ENCODE measurements at places on chromosomes 13 and 19.

DNA sequence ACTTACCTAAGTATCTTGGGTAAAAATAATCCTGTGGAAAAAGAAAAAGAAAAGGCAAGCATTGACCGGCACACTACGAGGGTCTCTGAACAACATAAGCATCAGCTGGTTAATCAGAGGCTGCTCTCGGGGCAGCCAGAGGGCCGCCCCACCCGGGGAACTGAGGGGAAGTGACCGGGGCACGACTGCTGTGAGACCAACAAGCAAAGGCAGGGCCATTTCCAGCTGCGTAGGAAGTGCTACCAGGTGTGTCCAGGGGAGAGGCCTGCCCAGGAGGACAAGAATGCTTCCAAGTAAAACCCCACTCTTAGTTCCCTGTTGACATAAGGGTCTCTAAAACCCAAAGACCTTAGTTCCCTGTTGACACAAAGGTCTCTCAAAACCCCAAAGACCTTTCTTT lies 15.9 kb downstream of the GAS6 start:
- no peak overlapping the region for H3K27ac ChIP-seq
- H3K36me3 ChIP-seq = no peaks in the 10 kb centered on the region
- no peak overlapping the region for H3K4me3 ChIP-seq
- no peak for DNase-seq

GRCh38 chr19:47274891-47275761 lies 441 bp downstream of the INAFM1 start:
- peaks cover 32% of the 10 kb centered on the region for H3K4me1 ChIP-seq
- no peak overlapping the region for H3K27ac ChIP-seq
- peak; percentile 27 for DNase-seq
- peak overlapping the region; percentile 76 for H3K4me3 ChIP-seq

DNA sequence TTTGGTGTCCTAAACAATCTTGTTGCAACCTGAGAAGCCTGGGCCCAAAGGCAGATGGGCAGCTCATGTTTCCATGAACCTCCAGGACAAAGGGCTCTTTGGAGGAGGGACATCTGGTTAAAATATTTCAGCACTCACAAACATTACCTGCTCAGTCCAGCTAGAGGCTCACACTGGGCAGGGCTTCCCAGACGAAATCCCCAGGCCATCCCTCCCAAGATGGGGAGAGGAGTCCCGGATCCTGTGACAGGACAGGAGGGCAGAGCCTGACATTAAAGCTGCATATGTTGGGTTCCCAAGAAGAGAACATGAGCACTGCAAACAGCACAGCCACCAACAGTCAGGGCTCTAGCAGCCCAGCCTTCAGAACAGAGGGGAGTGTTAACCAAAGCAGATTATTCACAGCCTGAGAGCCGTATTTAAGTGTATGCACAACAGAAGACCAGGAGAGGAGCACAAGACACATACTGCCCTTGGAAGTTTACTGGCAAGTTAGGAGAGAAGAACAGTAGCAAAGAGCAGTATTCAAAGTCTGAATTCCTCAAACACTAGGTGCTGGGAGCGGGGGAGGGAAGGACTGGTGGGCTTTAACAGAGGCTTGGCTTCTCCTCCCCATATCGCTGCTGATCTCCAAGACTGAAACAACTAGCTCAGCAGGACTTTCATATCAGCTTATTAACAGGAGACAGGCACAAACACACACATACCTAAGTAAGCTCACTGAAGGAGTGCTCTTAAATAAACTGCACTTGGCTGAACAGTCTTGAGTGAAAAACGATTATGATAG lies 12.3 kb downstream of the ATP7B start:
- H3K27me3 ChIP-seq = no peaks in the 10 kb centered on the region
- no peak for DNase-seq
- peaks cover 17% of the 10 kb centered on the region for H3K4me1 ChIP-seq
- no peak overlapping the region for H3K4me3 ChIP-seq
- H3K36me3 ChIP-seq = no peaks in the 10 kb centered on the region

DNA sequence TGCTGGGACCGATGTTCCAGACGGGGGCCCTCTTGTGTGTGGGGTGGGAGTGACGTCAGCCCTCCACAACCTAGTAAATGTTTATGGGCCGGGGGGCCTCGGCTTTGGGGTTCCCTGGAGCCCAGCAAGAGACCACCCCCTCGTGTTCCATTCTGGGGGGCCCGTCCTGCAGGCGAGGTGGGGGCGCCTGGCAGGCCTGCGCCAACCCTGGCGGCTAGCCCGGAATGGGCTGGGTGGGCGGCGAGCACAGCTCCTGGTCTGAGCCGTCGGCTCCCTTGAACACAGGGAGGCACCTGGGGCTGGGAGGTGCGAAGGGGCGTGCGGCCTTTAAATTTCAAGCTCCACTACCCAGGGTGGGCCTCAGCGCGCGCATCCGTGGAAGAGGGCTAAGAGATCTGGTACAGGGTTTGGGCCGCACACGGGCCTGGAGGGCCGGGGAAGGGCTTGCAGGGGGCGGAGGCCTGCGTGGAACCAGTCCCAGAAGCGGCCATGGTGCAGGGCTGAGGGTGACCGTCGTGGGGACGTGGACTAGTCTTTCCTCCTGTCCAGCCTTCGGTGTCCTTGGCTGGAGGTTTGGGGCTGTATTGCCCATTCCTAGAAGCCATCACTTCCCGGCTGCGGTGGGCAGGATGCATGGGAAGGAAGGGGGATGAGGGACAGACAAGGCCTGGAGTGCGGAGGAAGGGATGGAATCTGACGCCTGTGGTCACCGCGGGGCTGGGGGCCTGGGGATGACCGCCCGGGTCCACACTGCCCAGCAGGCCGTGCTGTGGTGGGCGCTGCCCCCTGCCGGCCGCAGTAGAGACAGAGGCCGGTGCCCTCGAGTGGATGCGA lies 11.4 kb downstream of the NDUFA11 start:
- DNase-seq = peak; percentile 36
- no peak overlapping the region for H3K4me3 ChIP-seq
- H3K27ac ChIP-seq = no peak overlapping the region
- H3K4me1 ChIP-seq = peaks cover 4% of the 10 kb centered on the region
- H3K27me3 ChIP-seq = peaks cover 33% of the 10 kb centered on the region
- H3K36me3 ChIP-seq = peaks cover 23% of the 10 kb centered on the region

- no peaks in the 10 kb centered on the region for H3K4me1 ChIP-seq
- no peaks in the 10 kb centered on the region for H3K36me3 ChIP-seq
- no peak overlapping the region for H3K27ac ChIP-seq
- no peak for DNase-seq
- H3K4me3 ChIP-seq = no peak overlapping the region
Measured at GRCh38 chr13:100811928-100812327, 137.3 kb upstream of the TMTC4 start.

DNA sequence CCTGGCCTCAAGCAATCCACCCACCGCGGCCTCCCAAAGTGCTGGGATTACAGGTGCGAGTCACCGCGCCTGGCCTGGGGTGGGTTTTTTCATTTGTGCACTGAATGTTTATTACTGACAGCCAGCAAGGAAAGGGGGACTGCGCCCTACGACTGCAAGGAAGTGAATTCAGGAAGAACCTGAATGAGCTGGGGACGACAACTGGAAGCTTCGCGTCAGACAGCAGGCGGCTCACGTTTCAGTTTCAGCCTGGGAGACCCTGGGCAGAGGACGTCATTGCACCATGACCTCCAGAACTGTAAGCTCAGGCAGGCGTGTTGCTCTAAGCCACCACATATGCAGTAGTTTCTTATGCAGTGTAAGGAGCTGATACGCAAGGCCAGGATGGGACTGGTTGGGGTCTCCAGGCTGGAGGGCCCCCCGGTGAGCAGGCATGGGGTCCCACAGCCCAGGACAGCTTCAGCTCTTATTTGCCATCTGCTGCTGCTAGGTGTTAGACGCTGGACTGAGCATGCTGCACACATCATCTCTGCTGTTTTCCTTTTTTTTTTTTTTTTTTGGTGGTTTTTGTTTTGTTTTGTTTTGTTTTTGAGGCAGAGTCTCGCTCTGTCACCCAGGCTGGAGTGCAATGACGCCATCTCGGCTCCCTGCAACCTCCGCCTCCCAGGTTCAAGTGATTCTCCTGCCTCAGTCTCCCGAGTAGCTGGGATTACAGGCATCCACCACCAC lies 66.6 kb downstream of the GADD45B start:
- no peak overlapping the region for H3K4me3 ChIP-seq
- DNase-seq = no peak
- peaks cover 40% of the 10 kb centered on the region for H3K4me1 ChIP-seq

- DNase-seq = no peak
- H3K4me3 ChIP-seq = no peak overlapping the region
- H3K36me3 ChIP-seq = no peaks in the 10 kb centered on the region
- H3K4me1 ChIP-seq = no peaks in the 10 kb centered on the region
Measured at GRCh38 chr13:85619321-85619720, 179.9 kb downstream of the SLITRK6 start.

- no peaks in the 10 kb centered on the region for H3K36me3 ChIP-seq
- no peaks in the 10 kb centered on the region for H3K4me1 ChIP-seq
- no peaks in the 10 kb centered on the region for H3K27me3 ChIP-seq
- H3K4me3 ChIP-seq = no peak overlapping the region
- DNase-seq = no peak
Measured at GRCh38 chr13:24631922-24632321, 48.3 kb upstream of the ATP12A start.

DNA sequence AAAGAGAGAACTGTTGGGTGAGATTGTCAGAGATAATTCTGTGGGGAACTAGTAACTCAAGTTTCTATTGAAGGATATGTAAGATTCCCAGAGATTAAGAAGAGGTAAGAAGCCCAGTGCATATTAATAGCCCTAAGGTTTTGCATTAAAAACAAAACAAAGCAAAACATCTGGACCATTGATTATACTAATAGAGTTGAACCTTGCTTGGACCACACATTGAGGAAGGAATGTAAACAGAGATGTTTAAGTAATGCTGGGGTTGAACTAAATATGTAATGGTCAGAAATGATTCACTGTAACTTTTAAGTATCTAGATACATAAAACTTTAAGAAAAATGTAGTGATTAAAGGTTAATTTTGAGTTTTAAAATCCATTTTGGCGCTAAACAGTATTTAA lies 1770.0 kb downstream of the PCDH9 start:
- no peak overlapping the region for H3K4me3 ChIP-seq
- H3K4me1 ChIP-seq = no peaks in the 10 kb centered on the region
- no peaks in the 10 kb centered on the region for H3K36me3 ChIP-seq
- no peak overlapping the region for H3K27ac ChIP-seq
- H3K27me3 ChIP-seq = no peaks in the 10 kb centered on the region

GRCh38 chr13:95236774-95237173 lies 64.5 kb downstream of the ABCC4 start:
- no peak overlapping the region for H3K27ac ChIP-seq
- DNase-seq = no peak
- H3K4me1 ChIP-seq = peaks cover 25% of the 10 kb centered on the region

DNA sequence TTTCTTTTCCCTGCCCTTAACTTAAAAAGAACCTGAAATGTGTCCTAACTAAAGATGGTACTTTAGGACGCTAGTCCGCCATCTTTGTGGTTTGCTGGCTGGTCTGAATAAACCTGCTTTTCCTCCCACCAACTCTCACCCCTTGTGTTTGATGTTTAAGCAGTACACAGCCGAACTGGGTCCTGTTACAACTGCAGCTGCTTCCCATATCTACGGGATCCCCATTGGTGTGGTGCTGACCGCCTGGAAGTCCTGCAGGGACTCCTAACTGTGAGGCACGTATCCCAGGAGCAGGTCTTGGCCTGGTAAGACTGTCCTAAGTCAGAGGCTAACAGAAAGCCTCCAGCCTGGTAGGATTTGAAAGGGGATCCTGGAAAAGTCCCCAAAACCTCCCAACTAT lies 40.9 kb upstream of the VSTM2B start:
- H3K27ac ChIP-seq = no peak overlapping the region
- H3K4me1 ChIP-seq = no peaks in the 10 kb centered on the region
- H3K4me3 ChIP-seq = no peak overlapping the region
- DNase-seq = no peak
- no peaks in the 10 kb centered on the region for H3K27me3 ChIP-seq

DNA sequence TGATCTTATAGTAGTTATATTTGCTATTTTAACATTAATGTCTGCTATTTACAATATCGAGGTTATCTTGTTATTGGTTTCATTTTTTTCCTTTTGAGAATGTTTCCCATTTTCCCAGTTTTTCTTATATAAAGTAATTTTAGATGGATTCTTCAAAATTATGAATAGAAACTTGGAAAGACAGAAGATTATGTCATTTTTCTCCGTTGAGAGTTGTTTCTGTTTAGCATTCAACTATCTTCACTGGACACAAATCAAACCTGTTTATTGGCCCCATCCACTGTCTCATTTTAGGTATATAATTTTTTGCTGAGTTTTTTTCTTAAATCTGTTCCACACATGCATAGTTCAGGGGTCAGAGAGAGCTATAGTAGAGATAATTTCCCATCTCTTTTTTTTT lies 1430.9 kb upstream of the MIR17HG start:
- no peak overlapping the region for H3K4me3 ChIP-seq
- DNase-seq = no peak
- no peak overlapping the region for H3K27ac ChIP-seq
- no peaks in the 10 kb centered on the region for H3K27me3 ChIP-seq

GRCh38 chr19:18542941-18543813 lies at the start of gene FKBP8:
Gene FKBP8 (minus strand): TSS chr19:18543573. CDS start chr19:18541970, 1,603 bp downstream.
- peak within 1 kb of the TSS; percentile 33 for H3K27ac ChIP-seq
- peaks cover 28% of the 10 kb centered on the region for H3K36me3 ChIP-seq
- no peaks in the 10 kb centered on the region for H3K27me3 ChIP-seq
- H3K4me3 ChIP-seq = peak within 1 kb of the TSS; percentile 79

- peak; percentile 32 for DNase-seq
- H3K27me3 ChIP-seq = no peaks in the 10 kb centered on the region
- no peaks in the 10 kb centered on the region for H3K4me1 ChIP-seq
- H3K27ac ChIP-seq = no peak overlapping the region
Measured at GRCh38 chr19:2461751-2462634, 5.2 kb upstream of the LMNB2 start.

DNA sequence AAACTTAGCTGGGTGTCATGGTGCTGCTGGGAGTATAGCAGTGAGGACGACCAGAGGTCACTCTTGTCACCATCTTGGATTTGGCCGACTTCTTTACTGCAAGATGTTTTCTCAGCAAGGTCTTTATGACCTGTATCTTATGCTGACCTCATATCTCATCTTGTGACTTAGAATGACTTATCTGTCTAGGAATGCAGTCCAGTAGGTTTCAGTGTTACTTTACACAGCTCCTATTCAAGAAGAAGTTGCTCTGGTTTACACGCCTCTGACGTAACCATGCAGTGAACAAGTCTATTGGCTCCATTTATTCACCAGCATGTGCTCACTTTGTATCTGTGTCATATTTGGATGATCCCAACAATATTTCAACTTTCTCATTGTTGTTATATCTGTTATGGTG lies 26.7 kb downstream of the ZNF850 start:
- no peak overlapping the region for H3K4me3 ChIP-seq
- H3K27me3 ChIP-seq = no peaks in the 10 kb centered on the region
- H3K27ac ChIP-seq = no peak overlapping the region
- H3K4me1 ChIP-seq = no peaks in the 10 kb centered on the region
- no peak for DNase-seq

- no peak overlapping the region for H3K4me3 ChIP-seq
- no peaks in the 10 kb centered on the region for H3K36me3 ChIP-seq
- H3K27ac ChIP-seq = no peak overlapping the region
Measured at GRCh38 chr13:86161257-86161656, 362.0 kb upstream of the SLITRK6 start.

DNA sequence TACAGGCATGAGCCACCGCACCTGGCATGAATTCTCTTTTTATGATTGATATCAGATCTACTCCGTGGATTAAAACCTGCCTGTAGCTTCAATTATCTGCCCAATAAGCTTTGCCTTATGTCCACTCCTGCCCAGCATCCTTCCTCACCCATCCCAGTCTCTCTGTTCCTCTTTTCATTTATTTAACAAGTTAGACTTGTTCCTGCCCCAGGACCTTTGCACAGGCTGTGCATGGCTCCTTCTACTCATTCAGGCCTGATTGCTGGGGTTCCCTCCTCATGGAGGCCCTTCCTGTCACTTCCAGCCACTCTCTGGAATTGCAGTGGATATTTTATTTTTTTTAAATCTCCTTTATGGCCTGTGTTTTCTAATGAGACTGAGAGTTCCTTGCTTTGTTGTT lies 27.6 kb downstream of the SMARCA4 start:
- no peak overlapping the region for H3K27ac ChIP-seq
- no peaks in the 10 kb centered on the region for H3K4me1 ChIP-seq
- H3K27me3 ChIP-seq = no peaks in the 10 kb centered on the region
- H3K36me3 ChIP-seq = peaks cover 89% of the 10 kb centered on the region
- DNase-seq = no peak
- no peak overlapping the region for H3K4me3 ChIP-seq

Data from common myeloid progenitor, CD34-positive (primary cell).